ENCODE measurements at places on chromosomes 11 and 22.

GRCh38 chr22:30612789-30613188 is 5.8 kb downstream of the TCN2 start:
- no peak for DNase-seq

DNA sequence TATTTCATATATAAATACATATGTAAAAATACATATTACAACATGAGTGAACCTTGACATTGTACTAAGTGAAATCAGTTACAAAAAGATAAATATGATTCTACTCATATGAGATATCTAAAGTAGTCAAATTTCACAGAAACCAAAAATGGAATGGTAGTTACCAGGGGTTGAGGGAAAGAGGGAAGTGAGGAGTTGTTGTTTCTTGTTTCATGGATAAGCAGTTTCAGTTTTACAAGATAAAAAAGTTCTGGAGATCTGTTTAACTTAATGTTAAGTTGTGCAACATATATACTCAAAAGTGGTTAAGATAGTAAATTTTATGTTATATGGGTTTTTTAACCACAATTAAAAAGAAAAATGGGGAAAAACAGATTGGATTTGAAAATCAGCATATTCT is 107.7 kb downstream of the ELP4 start:
- DNase-seq = no peak

- DNase-seq = no peak
Measured at GRCh38 chr11:84501750-84502149, 1125.4 kb downstream of the DLG2 start.

DNA sequence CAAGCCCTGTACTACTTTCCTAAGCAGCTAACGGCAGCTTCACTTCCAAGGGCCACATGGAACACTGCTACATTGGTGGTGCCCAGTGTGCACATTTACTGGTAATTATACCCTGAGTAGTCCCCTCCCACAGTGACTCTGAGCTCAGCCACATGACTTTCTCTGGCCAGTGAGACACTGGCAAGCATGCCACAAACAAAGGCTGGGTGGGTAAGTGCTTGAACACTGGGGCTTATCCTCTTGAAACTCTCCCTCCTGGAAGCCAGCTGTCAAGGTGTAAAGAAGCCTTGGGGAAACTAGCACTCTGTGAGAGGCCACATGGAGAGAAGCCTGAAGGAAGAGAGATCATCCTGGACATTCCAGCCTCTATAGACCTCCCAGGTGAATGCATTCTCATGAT is 54.4 kb upstream of the DRD2 start:
- no peak for DNase-seq

- DNase-seq = no peak
Measured at GRCh38 chr11:57761301-57762234, at the start of gene CTNND1. TSS of gene CTNND1 (plus strand) at chr11:57761802. CDS start at chr11:57791479, 29,677 bp downstream.

GRCh38 chr11:82722231-82722630 is 11.4 kb downstream of the FAM181B start:
- DNase-seq = no peak

DNA sequence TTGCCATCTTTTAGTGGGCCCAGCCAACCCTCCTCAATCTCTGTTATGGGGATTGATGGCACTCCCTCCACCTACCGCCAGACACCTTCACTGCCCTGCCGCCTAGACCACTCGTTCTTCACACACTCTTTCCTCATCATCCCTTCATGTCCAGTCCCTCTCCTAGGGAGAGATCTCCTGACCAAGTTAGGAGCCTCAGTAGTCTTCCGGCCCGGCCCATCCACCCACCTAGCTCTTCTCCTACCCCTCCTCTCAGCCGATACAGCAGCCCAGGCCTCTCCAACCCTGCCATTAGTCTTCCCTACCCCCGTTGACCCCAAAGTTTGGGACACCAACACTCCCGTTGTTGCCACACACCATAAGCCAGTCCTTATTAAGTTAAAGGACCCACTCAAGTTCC is 11.0 kb upstream of the OR56A3 start:
- no peak for DNase-seq

DNA sequence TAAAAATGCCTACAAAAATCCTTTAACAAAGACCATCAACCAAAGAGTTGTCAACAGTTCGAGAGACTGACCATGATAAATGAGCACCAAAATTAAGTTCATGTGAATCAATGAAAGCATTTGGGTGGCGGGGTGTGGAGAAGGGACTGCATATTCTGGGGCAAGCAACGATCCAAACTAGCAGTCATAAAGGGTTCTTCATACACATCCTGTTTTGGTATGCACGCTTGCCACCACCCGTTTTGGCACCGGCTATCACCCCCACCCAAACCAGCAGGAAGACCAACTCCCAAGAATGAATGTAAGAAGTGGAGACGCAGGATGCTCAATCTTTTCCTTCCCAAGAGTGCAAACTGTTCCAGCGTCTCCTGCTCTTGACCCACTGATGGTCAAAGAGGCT is 80.8 kb downstream of the SGSM3 start:
- no peak for DNase-seq

DNA sequence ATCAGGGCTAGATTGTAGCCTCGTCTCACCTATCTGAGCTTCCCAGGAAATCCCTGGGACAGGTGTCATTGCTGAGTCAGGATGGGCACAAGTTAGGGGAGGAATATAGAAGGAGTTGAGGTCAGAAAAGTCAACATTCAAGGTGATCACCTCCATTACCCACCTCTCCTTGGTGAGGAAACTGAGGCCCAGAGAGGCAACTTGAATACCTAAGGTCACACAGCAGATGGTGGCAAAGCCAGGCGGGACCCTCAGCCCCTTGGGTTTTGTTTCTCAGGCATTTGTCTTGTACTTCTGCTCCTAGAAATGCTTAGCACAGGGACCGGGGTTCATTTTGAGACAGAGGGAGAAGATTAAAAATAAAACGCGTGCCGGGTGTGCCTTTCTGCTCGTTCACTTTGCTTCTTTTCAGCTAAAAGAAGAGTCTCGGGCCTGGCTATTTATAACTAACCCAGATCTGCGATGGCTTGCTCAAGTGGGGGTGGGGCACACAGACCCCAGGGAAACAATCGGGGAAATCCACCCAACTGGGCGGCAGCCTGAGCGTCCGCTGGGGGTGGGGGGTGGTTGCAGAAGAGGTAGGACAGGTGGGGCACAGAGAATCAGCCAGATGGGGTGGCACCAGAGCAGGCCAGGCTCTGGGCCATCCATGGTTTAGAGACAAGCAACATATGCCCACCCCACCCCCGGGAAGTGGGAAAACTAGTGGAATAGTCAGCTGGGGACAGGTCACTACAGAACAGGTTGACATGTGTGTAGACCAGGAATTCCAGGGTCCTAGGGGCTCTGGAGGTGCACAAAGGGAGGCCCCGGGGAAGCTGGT is 3.9 kb upstream of the GNAZ start:
- DNase-seq = no peak

DNA sequence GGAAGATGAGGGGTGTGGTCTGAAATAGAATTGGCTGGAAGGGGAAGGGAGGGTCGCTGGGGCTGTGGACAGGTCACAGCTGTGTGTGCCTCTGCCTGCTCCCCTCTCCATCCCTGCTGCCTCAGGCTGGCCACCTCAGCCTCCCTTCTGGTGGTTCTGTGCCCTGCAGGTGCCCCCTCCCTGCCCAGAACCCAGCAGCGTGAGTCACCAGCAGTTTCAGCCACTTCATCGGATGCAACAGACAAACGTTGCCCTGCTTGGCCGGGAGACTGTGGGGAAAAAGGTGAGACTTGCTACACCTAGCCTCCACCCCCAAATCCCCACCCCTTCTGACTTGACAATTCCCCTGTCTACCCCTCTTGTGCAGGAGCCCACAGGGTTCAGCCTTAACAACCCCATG is 21.8 kb upstream of the LRRC10B start:
- DNase-seq = no peak

- DNase-seq = no peak
Measured at GRCh38 chr11:4626207-4627099, 10.8 kb upstream of the OR51D1 start.

- peak; percentile 29 for DNase-seq
Measured at GRCh38 chr22:39496131-39496838, 5.8 kb upstream of the MIEF1 start.

GRCh38 chr11:131712897-131713296 is 342.5 kb downstream of the NTM start:
- DNase-seq = no peak

DNA sequence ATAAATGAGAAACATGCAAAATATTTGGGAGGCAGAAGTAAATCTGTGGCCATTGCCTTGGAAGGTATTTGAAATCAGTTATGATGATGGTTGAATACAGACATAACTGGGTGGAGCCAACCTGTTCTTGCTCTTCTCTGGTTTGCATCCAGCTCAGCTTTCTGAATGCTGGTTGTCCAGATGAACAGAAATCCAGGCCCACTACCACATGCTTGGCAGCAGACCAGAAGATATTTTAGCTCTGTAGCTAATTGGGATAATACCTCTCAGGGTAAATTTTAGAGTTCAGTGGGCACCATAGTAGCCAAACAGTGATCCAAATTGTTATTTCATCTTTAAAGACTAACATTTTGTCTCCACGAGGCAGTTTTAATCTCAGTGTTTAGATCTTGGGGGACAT is 308.3 kb downstream of the RAB38 start:
- no peak for DNase-seq

DNA sequence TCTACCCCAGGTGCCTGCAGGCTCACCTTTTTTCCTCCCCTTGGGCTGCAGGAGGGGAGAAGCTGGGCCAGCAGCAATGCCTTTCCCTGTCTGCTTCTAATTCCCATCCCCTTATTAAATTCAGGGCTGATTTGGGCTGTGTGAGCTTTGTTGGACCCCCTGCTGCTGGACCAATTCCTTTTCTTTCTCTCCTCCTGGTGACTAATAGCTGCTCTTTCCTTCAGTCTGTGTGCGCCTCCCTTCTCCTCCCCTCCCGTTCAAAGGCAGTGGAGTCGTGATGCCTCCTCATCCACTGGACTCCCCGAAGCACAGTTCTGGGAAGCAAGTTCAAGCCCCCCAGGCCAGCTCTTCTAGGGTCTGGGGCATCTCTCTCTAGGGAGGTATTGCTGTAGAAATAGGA is 567.9 kb upstream of the CADM1 start:
- DNase-seq = no peak

DNA sequence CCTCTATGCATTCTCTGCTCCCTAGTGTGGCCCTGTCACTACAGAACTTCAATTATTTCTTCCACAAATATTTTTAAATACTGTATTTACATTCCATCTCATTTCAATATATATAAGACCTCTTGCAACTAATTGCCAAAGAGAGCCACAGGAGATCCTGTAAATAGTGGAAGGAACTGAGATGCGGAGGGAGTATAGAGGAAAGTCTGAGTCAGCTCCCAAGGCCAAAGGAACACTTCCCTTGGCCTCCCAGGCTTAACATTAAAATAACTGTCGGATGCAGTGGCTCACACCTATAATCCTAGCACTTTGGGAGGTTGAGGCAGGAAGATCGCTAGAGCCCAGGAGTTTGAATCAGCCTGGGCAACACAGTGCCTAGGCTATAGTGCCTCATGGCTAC is 31.2 kb downstream of the RBFOX2 start:
- DNase-seq = no peak

DNA sequence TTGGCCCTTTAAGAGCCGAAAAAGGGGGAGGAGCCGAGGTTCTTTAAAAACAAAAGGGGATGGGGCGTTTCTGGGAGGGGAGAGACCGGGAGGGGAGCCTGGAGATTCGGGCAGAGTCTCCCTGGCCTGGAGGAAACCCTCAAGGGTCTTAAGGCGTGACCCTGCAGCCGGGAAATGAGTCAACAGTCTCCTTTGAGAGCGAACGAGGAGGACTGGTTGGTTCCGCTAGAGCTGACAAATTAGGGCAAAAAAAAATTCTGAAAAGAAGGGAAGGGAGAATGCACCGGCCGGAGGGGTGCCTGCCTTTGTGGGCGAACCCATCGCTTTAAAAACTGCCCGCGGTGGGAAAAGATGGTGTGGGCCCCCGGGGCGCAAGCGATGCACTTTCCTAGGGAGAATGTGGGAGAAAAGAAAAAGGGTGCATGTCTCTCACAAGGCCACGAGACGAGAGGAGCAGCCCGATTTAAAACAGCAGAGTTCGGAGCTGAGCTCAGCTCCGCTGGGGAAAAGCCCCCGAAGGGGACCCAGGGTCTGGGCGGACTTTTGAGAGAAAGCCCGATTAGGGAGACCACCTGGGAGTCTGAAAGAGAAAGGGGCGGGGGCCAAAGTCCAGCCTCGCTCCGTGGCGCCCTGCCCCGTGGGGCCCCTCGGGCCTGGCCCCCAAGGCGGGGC is 874 bp downstream of the ZFTA start:
- DNase-seq = no peak

DNA sequence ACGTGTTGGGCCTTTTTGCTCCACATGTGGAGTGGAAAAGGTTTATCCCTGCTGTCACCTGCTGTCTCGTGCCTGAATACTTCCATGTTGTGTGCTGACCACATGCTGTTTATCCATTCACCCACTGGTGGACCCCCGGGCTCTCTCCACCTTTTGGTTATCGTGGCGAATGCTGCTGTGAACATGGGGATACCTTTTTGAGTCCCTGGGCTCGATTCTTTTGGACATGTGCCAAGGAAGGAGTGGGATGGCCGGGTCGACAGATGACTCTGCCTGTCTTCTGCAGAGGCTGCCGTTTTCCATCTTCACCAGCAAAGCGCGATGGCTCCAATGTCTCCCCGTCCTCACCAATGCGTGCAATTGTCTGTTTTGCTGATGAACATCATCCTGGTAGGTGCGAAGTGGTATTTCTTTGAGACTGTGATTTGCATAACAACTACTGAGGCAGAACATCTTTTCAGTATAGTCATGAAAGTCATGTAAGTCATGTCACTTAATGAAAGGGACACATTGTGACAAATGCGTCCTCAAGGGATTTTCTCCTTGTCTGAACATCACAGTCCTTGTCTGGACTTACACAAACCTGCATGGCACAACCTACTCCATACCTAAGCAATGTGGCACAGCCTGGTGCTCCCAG is 758.7 kb downstream of the BRD1 start:
- DNase-seq = no peak

DNA sequence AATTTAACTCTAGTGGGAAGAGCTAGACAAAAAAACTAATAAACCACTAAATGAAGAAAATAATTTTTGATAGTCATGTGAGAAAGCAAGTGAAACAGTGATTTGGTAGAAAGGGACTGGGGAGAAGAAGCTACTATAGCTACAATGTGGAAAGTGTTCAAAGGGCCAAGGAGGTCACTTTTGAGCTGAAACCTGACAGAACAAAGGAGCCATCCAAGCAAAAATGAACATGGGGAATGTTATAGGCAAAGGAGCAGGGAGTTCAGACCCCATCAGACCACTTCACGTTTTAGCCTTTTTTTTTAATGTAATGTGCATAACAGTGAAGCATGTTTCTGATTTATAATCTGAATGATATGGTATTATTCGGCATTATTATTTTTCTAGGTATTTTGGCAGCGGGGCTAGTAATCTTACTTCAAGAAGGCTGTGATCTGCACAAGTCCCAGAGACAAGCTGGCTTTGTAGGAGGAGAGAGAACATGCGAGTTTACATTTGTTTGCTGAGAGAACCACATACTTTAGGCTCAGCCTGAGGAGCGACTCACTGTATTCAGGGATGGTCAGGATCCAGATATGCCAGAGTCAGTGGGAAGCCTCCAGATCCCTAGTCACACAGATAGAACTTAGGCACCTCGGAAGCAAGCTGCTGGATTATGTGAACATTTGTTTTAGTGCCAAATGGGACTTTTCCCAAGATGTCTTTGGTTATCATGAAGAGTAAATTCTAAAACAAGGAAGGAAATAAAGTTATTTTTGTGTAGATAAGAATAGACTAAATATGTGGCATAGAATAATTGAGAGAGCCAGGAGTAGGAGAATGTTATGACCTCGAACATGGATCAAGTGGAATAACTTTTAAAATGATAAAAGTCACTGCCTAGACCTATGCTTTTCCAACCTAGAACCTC is 118.6 kb downstream of the TRIM44 start:
- no peak for DNase-seq

- DNase-seq = no peak
Measured at GRCh38 chr22:40529821-40530220, 106.7 kb downstream of the MRTFA start.

- DNase-seq = no peak
Measured at GRCh38 chr11:38460896-38461295, 1862.9 kb upstream of the RAG2 start.

Measured in stimulated activated CD4-positive, alpha-beta T cell treated with anti-CD3 and anti-CD28 coated beads, Interleukin-1b, Interleukin-23, amount 100 ng/mL, for 1 hour (primary cell).